Ecto neural progenitor cell (in vitro differentiated cells): ENCODE measurements at places on chromosomes 3 and 15.

GRCh38 chr3:119663885-119664284, 3.5 kb upstream of the POPDC2 start:
- no peak for DNase-seq

- no peak for DNase-seq
Measured at GRCh38 chr3:142947352-142947751, 16.1 kb downstream of the PAQR9 start.

- no peak for DNase-seq
Measured at GRCh38 chr15:84750583-84751092, 2.2 kb downstream of the ZNF592 start.

DNA sequence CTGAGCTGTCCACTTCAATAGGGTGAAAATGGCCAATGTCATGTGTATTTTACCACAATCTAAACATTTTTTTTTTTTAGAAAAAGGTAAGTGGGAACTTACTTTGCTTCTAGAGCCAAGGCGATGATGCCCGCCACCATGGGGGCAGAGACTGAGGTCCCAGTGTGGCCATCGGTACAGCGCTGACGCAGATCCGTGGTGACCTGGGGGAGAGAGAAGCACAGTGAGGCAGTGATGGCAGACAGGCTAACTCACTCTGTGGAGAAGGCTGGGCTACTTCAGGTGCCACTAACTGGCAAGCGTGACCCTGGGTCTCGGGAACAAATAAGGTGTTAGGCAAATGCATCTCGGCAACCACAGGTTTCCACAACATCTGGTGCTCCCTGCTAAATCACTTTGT, 94.3 kb upstream of the SNRPA1 start:
- DNase-seq: no peak

- no peak for DNase-seq
Measured at GRCh38 chr3:44795197-44795596, 33.6 kb downstream of the KIF15 start.

- DNase-seq: no peak
Measured at GRCh38 chr15:76994001-76994400, 925 bp upstream of the PSTPIP1 start.
